H7 (cell line): ENCODE measurements at places on chromosomes 1 and 21. TPM values are rescaled to one million over a fixed set of nuclear protein-coding genes. Genes with fewer than 3 reads are reported as not detected.
A peak's percentile ranks its signal among the peaks of the same experiment; 100 is the strongest.

GRCh38 chr1:201791779-201792173, 37.2 kb upstream of the IPO9 start:
- DNase-seq = no peak

The CDK18 gene
- total RNA-seq = 48.3 and 52.0 TPM in 2 replicates

The SPRR3 gene
- total RNA-seq = not detected in 2 replicates

DNA sequence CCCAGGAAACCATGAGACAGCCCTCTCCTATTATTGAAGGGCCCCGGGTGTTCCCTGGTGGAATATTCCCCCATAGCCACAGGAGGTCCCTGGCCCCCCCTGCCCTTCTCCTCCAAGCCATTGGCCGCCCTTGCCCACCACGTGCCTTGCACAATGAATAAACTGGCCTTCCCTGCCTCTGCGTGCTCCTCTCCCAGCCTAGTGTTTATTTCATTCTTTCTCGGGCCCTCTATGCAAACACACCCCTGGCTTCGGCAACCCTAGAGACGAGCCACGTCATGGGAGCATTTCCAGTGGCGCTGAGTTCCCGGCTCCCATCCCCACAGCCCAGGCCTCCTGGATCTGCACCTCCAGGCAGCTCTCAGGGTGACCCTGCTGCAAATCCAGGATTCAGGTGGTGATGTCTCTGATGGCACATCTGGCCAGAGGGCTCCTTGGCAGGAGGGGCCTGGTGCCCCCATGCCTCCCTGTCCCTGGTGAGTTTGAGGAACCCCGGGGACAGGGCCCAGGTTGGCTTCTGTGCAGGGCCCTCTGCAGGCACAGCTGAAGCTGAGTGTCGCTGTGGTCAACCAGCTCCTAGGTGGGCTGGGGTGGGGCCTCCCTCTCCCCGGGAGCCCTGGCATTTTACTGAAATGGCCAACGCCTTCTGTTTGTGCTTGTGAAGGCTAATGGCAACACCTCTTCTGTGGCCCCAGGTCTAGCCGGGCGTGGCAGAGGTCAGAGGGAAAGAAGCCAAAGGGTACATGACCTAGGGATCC, 6.2 kb downstream of the KRTAP10-12 start:
- DNase-seq = peak; percentile 62

DNA sequence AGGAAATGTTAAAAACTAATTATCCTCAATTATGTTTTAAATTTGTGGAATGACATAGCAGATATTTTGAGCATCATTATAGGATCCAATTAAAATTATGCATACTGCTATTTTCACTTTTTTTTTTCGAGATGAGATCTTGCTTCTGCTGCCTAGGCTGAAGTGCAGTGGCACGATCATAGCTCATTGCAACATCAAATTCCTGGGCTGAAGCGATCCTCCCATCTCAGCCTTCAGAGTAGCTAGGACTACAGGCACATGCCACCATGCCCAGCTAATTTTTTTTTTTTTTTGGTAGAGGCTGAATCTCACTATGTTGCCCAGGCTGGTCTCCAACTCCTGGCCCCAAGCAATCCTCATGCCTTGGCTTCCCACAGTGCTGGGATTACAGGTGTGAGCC, 11.3 kb upstream of the SLC1A7 start:
- no peak for DNase-seq

- no peak for DNase-seq
Observed at GRCh38 chr1:196209983-196210382, 398.3 kb downstream of the KCNT2 start.

- DNase-seq = no peak
Observed at GRCh38 chr21:27831177-27831576, 864.3 kb upstream of the ADAMTS5 start.

DNA sequence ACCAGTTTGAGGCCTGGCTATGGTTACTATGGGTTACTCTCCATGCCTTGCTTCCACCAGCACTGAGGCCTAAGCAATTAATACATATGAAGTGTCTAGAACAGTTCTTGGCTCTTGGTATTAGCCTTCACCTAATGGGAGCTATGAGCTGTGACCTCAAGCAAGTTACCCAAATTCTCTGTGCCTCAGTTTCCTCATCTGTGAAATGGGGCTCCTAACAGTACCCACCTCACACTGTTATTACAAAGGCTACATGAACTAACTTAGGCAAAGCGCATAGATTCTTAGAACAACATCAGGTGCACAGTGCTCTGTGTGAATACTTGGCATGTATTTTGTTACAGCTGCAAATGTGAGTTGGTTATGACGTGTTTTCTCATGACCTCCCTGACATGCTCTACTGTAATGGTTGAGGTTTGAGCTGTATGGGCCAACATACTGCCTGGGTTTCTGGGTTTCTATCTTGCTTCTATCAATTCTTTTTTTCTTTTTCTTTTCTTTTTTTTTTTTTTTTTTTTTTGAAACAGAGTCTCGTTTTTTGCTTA, 26.5 kb downstream of the CDCP2 start:
- no peak for DNase-seq

The SERINC2 gene
- total RNA-seq = 39.2 and 40.0 TPM in 2 replicates

GRCh38 chr1:67790201-67790692, 43.0 kb downstream of the GNG12 start:
- no peak for DNase-seq

- DNase-seq = no peak
Observed at GRCh38 chr1:12316331-12316730, 86.5 kb downstream of the VPS13D start.

DNA sequence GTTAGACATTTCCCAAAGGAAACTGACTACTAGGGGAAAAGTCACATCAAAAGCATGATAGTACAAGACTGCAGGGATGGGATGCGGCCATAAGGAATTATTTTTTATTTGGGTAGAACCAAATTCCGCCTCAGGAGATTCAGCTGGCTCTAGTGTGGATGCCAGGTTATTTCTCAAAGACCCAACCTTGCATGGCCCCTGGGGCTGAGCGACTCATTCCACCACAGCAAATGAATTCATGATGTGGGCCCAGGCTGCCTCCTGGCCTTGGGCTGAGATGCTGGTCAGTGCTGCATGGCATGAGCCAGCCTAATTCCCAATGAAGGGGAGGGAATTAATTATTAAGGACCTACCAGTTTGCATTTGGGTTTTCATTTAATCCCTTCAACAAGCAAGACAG, 11.8 kb downstream of the TMEM35B start:
- DNase-seq = no peak

The OR4F29 gene
- total RNA-seq = not detected in 2 replicates

The CLDN17 gene
- total RNA-seq = not detected in 2 replicates

- DNase-seq = no peak
Observed at GRCh38 chr21:32545948-32546441, 39.3 kb downstream of the TCP10L start.

DNA sequence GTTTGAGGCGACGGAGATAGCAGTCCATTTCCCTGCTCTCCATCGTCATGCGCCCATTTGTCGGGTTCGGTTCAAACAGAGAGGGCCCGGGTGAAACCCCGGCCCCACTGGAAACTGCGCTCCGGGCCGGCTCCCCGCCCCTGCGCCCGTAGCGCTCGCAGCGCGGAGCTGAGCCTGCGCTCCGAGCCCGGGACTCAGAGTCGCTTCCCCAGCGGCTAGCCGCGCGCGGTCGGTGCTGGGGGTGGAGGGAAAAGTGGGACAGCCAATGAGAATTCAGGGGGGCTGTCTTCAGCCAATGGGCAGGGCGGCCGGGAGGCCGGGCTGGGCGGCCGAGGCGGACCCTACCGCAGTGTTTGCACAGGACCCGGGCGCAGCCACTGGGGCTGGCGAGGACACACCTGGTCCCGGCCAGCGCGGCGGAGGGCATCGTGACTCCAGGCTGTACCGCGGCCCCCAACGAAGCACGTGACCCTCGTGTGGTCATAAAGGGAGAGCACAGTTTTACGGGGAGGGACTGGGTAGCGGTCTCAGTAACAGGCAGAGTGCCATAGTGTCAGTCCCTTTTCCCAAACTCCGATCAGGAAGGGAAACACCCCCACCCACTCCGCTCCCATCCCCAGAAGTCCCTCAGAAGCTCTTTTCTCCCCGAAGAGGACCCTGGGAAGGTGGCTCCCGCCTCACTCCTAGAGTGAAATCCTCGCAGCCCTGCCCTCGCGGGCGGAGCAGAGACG, at the start of gene INKA2:
Gene INKA2, minus strand, starts transcription at position 202 of the 731 bp plus-strand sequence. Its CDS starts 153 bp downstream, at position 49.
- DNase-seq = peak; percentile 96

The LRRC38 gene
- 0.28 TPM in 1 of 2 replicates, not detected in the other for total RNA-seq

The ANGPTL7 gene
- not detected in 2 replicates for total RNA-seq

- DNase-seq = peak; percentile 47
Observed at GRCh38 chr21:45800339-45801080, 157.0 kb downstream of the PCBP3 start.

DNA sequence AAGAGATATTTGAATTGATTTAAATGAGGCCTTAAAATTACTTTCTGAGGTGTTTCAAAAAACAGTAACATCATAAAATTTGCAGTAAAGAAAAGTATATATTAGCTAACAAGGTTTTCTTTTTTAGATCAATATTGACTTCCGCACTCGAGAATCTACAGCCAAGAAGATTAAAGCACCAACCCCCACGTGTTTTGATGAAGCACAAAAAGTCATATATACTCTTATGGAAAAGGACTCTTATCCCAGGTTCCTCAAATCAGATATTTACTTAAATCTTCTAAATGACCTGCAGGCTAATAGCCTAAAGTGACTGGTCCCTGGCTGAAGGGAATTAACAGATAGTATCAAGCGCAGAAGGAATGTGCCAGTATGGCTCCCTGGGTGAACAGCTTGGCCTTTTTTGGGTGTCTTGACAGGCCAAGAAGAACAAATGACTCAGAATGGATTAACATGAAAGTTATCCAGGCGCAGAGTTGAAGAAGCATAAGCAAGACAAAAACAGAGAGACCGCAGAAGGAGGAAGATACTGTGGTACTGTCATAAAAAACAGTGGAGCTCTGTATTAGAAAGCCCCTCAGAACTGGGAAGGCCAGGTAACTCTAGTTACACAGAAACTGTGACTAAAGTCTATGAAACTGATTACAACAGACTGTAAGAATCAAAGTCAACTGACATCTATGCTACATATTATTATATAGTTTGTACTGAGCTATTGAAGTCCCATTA, 3.6 kb downstream of the RGS1 start:
- DNase-seq = no peak

DNA sequence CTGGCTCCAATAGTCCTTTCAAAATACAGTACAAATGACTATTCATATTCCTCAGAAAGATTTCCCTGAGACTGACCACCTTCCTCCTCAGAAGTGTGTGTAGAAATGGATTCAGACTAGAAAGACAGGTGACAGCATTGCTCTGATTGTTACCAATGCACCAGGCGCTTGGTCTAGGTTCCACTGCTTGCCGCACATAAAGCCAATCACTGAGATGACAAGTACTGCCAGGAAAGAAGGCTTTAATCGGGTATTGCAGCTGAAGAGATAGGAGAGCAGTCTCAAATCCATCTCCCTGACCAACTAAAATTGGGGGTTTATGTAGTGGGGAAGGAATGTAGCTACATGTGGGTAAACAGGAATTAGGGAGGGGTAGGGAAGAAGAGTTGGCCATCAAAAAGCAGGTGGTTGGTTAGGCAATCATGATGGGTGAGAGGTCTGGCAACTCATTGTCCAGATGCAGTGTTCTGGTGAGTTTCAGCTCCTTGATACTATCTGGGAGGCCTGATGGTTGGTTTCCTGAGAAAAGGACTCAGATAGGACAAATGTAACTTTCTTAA, 98.0 kb downstream of the KCNH1 start:
- no peak for DNase-seq

DNA sequence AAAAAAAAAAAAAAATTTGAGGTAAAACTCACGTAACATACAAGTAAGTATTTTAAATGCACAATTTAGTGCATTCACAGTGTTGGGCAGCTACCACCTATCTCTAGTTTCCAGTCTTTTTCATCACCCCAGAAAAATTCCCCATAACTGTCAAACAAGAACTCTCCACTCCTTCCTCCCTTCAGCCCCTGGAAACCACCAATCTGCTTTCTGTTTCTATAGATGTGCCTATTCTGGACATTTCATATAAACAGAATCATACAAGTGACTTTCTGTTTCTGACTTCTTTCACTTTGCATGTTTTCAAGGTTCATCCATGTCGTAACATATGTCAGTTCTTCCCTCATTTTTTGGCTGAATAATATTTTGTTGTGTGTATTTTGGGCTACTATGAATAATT, 24.9 kb upstream of the ETS2 start:
- DNase-seq = no peak

The CCDC24 gene
- 10.5 and 19.8 TPM in 2 replicates for total RNA-seq

GRCh38 chr1:229024528-229025130, 246.3 kb upstream of the RAB4A start:
- DNase-seq = no peak

The HFM1 gene
- total RNA-seq = 3.3 and 6.0 TPM in 2 replicates

DNA sequence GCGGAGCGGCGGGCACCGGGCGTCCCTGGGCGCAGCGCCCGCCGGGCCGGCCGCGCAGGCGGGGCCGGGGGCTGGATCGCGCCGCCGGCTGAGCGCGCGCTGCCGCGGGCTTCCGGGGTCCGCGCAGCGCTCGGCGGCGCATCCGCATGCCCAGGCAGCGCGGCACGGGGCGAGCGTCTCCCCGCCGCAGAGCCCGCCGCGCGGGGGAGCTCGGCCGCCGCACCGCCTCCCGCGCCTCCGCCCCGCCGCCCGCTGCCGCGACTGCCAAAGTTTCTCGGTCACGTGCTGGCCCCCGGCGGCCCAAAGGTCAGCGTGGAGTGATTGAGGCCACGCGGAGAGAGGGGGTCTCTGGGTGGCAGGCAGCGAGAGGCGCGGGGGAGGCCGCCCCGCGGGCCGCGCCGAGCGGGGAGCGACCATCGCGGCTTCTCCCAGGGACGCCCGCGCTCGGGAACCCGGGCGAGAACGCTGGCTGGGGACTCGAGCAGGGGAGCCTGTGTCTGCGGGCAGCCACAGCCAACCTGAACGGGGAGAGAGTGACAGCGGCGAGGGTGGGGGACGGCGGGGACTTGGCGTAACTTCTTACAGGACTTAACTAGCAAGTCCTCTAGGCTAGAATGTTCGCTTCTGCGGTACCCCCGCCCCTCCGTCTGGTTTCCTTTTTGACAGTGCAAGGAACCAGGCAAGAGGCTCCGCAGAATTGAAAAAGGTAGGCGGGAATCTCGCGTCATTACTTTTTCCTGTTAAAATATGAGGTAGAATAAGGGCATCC, at the start of gene ILDR2:
Gene ILDR2, minus strand, starts transcription at position 180 of the 769 bp plus-strand sequence. CDS start 272 bp downstream, outside the sequence.
- peak; percentile 86 for DNase-seq

DNA sequence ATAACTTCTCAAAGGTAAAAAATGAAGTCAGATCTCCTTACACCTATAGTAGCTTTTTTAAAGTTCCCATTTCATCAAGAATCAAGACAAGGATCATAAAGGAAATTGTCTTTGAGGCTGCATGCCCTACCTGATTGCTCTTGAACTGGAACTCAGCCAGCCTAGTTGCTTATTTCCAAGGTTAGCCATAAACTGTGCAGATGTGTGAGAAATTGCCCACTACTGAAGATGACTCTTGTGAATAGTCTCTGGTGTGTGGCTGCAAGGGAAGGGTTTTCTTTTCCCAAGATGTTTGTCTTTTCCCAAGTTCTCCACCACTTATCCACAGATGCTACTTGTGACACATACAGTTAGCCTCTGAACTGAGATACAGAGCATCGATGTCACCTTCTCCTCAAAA, 81.7 kb upstream of the DUSP10 start:
- no peak for DNase-seq

- DNase-seq = no peak
Observed at GRCh38 chr1:64203420-64203819, at the start of gene UBE2U. Gene UBE2U, plus strand, starts transcription at chr1:64203623. Its CDS starts 428 bp downstream, at chr1:64204051.

The NGF gene
- 0.14 TPM in 1 of 2 replicates, not detected in the other for total RNA-seq

- peak; percentile 94 for DNase-seq
Observed at GRCh38 chr1:150926097-150926741, at the start of gene SETDB1. Gene SETDB1, plus strand, starts transcription at chr1:150926363. Its CDS starts 1,352 bp downstream, at chr1:150927715.

GRCh38 chr1:10525208-10525607, 50.5 kb downstream of the PEX14 start:
- DNase-seq = no peak
